ENCODE measurements at places on chromosomes 5 and 9. TPM values are rescaled to one million over a fixed set of nuclear protein-coding genes. Genes with fewer than 3 reads are reported as not detected.

IL9 gene
- polyA plus RNA-seq = not detected

MRPS27 gene
- polyA plus RNA-seq = 73.3 TPM

SPATA31A3 gene
- not detected for polyA plus RNA-seq

ST8SIA4 gene
- polyA plus RNA-seq = 8.4 TPM

COL5A1 gene
- 424 TPM for polyA plus RNA-seq

CCNB1 gene
- 93.5 TPM for polyA plus RNA-seq

GPR151 gene
- not detected for polyA plus RNA-seq

CCDC152 gene
- 15.9 TPM for polyA plus RNA-seq

BAAT gene
- polyA plus RNA-seq = 0.13 TPM

ADRA1B gene
- 0.85 TPM for polyA plus RNA-seq

CREB3 gene
- 40.4 TPM for polyA plus RNA-seq

TRIM7 gene
- polyA plus RNA-seq = 0.43 TPM

PCSK1 gene
- polyA plus RNA-seq = 0.10 TPM

TMEM252 gene
- 5.3 TPM for polyA plus RNA-seq

ANKDD1B gene
- polyA plus RNA-seq = 7.4 TPM

FABP6 gene
- not detected for polyA plus RNA-seq

ISL1 gene
- polyA plus RNA-seq = not detected

PCDHB10 gene
- polyA plus RNA-seq = 10.5 TPM

ZNG1A gene
- 67.9 TPM for polyA plus RNA-seq

OLFM1 gene
- 4.1 TPM for polyA plus RNA-seq

GLRA1 gene
- polyA plus RNA-seq = not detected

SLC6A19 gene
- 70.8 TPM for polyA plus RNA-seq

DRD1 gene
- not detected for polyA plus RNA-seq

KIF27 gene
- 23.8 TPM for polyA plus RNA-seq

TMEM141 gene
- 64.2 TPM for polyA plus RNA-seq

SLC45A2 gene
- polyA plus RNA-seq = 1.1 TPM

NDFIP1 gene
- 116 TPM for polyA plus RNA-seq

LECT2 gene
- polyA plus RNA-seq = 1.3 TPM

PCDHB13 gene
- polyA plus RNA-seq = 5.8 TPM

CTXN3 gene
- polyA plus RNA-seq = not detected

CBY3 gene
- 0.29 TPM for polyA plus RNA-seq

CDH9 gene
- polyA plus RNA-seq = 19.9 TPM

C9orf50 gene
- polyA plus RNA-seq = 1.1 TPM

RETREG1 gene
- 8.3 TPM for polyA plus RNA-seq

ATP10B gene
- 1.3 TPM for polyA plus RNA-seq

SPEF2 gene
- 24.6 TPM for polyA plus RNA-seq

TNIP1 gene
- 71.9 TPM for polyA plus RNA-seq

PCDHB14 gene
- polyA plus RNA-seq = 9.9 TPM

TSSK1B gene
- not detected for polyA plus RNA-seq

NUTM2G gene
- polyA plus RNA-seq = 0.49 TPM

TAS2R1 gene
- polyA plus RNA-seq = 0.15 TPM

TNFSF15 gene
- polyA plus RNA-seq = 6.0 TPM

MTX3 gene
- polyA plus RNA-seq = 24.2 TPM

ZDHHC11 gene
- 6.7 TPM for polyA plus RNA-seq

NANS gene
- polyA plus RNA-seq = 38.1 TPM

CCDC183 gene
- polyA plus RNA-seq = 4.9 TPM

NRARP gene
- 2.8 TPM for polyA plus RNA-seq

SNCAIP gene
- 36.8 TPM for polyA plus RNA-seq

DIRAS2 gene
- 0.76 TPM for polyA plus RNA-seq

FCN1 gene
- 3.0 TPM for polyA plus RNA-seq

KCTD16 gene
- polyA plus RNA-seq = 2.3 TPM

TAF11L5 gene
- not detected for polyA plus RNA-seq
